ENCODE measurements at places on chromosomes 6 and 20. TPM values are rescaled to one million over a fixed set of nuclear protein-coding genes. Genes with fewer than 3 reads are reported as not detected.

The FERMT1 gene
- total RNA-seq = 0.47 TPM

The HUS1B gene
- 1.9 TPM for total RNA-seq

The HMGN4 gene
- total RNA-seq = 75.6 TPM

The FAM83C gene
- not detected for total RNA-seq

The BTNL2 gene
- not detected for total RNA-seq

The MANEA gene
- 23.3 TPM for total RNA-seq

The SPATA25 gene
- total RNA-seq = 1.2 TPM

The LCA5 gene
- not detected for total RNA-seq

The SIRPB2 gene
- not detected for total RNA-seq

The MLN gene
- not detected for total RNA-seq

The MTFR2 gene
- 31.8 TPM for total RNA-seq

The PROKR2 gene
- total RNA-seq = not detected

The LST1 gene
- total RNA-seq = 71.6 TPM

The SIRPD gene
- 0.19 TPM for total RNA-seq

The C2 gene
- 0.80 TPM for total RNA-seq

The LZTS3 gene
- total RNA-seq = 0.41 TPM

The PSORS1C1 gene
- not detected for total RNA-seq

The BPIFA1 gene
- not detected for total RNA-seq

The GPR63 gene
- 3.1 TPM for total RNA-seq

The OR2J3 gene
- not detected for total RNA-seq

The DPPA5 gene
- total RNA-seq = not detected

The PDYN gene
- not detected for total RNA-seq

The SLC17A1 gene
- total RNA-seq = not detected

The C20orf173 gene
- not detected for total RNA-seq

The KCNK16 gene
- total RNA-seq = not detected

The IPCEF1 gene
- 18.8 TPM for total RNA-seq

The DEF6 gene
- total RNA-seq = 153 TPM

The TNFRSF6B gene
- not detected for total RNA-seq

The SLC26A8 gene
- not detected for total RNA-seq

The TRIM38 gene
- 19.0 TPM for total RNA-seq

The KCNQ5 gene
- total RNA-seq = 7.8 TPM

The ECT2L gene
- total RNA-seq = not detected

The FAM209A gene
- 1.4 TPM for total RNA-seq

The TSBP1 gene
- not detected for total RNA-seq

The PDE7B gene
- total RNA-seq = 0.38 TPM

The RUNX2 gene
- total RNA-seq = 9.3 TPM

The C6orf141 gene
- not detected for total RNA-seq

The SCGN gene
- not detected for total RNA-seq

The ADTRP gene
- total RNA-seq = 0.47 TPM

The OVOL2 gene
- total RNA-seq = not detected

The DHX16 gene
- 39.5 TPM for total RNA-seq

The KHDC1 gene
- total RNA-seq = 12.5 TPM
